Left lobe of liver (tissue), 2 donors: ENCODE measurements at places on chromosomes 12 and 14.

DNA sequence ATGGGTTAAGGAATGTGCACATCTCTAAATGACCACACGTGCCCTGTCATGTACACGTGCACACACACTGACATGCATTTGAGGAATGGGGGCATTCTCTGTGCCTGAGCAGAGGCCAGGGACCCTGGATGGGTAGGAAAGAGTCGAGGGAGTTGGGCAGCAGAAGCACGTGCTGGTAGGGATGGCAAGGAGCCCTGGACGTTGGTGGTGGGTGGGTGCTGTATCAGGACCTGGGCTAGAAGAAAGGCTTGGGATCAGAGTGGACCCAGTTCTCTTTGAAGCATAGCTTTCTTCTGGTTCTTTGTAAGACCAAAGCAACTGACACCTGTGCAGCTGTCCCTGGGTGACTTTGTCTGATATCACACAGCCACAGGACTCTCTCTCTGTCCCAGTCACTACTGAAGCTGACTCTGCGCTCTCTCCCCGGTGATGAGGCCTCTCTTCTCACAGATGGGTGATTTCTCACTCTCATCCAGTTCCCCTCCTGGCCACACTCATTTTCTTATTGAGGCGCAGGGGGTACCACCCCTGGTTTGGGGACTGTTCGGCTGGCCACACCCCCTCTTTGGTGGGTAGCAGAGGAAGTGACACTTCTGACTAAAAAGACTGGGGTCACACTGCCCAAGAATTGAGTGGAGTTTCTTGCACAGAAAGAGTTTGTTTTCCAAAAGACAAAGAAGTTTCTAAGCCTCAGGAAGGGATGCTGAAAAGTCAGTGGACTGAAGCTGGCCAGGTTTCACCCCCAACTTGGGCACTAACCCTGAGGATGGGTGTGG, 171.7 kb upstream of the RTL1 start:
- peak; percentile 23 for DNase-seq

DNA sequence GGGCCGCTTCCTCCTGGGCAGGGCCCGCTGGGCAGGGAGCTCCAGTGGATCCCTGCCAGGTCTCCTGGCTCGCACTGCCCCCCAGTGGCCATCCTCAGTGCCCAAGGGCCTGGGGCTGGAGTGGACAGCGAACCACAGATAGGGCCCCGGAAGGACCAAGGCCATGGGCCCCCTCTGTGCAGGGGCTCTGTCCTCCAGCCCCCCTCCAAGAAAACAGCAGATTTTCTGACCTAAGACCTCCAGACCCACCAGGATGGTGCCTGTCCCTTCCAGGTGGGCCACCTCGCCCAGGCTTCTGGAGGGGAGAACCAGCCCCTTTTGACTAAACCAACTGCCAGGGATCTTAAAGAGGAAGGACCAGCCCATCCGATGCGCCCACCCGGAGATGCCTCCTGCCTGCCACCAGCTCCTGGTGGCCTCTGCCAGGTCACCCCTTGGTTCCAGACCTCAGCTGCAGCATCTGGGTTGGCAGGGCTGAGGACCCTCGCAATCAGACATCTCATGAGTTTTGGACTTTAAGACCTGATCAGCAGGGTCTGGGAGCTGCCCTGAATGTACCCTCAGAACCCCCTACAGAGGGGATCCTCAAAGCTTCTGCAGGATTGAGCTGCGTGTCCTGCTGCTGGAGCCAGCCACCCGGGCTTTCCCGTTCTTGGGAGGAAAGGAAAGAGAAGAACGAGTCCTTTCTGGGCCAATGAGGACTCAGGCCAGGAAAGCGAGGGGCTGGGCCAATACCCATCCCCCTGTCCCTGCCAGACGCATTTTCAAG, 325.8 kb upstream of the DIO3 start:
- DNase-seq = peak; percentile 67

GRCh38 chr12:14611640-14612203, 44.0 kb upstream of the PLBD1 start:
- no peak for DNase-seq

DNA sequence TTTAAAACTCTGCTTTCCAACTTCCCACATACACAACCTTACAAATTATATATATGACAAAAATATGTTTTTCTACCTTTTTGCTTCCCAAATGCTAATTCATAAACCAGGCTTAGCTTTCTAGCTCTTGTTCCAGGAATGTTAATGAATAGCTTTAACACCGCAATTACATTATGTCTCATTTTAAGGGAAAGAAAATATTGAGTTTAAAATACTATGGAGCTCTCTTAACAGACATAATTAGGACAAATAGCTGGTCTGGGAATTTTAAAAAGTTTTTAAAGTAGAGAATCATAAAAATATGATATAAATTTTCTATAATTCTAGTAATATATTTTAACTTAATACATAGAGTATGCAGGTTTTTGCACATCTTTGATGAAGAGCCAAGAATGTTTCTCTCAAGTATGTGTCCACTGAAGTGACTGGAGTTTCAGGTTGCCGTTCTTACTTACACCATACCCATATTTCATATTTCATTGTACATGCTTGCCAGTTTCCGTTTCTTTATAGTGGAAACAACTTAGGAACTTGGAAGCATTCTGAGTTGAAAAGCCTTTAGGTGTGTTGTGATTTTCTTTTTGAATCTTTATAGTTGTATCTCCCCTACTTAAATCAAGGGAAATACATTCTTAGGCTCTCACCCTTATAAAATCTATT, 90.6 kb upstream of the SLCO1C1 start:
- DNase-seq = no peak

- no peak for DNase-seq
These were observed 18.6 kb downstream of the LTBP2 start for GRCh38 chr14:74593241-74593953.
